ENCODE measurements at places on chromosomes 2 and 18.

GRCh38 chr2:46632349-46632748 lies 153.0 kb downstream of the TMEM247 start:
- DNase-seq = no peak

DNA sequence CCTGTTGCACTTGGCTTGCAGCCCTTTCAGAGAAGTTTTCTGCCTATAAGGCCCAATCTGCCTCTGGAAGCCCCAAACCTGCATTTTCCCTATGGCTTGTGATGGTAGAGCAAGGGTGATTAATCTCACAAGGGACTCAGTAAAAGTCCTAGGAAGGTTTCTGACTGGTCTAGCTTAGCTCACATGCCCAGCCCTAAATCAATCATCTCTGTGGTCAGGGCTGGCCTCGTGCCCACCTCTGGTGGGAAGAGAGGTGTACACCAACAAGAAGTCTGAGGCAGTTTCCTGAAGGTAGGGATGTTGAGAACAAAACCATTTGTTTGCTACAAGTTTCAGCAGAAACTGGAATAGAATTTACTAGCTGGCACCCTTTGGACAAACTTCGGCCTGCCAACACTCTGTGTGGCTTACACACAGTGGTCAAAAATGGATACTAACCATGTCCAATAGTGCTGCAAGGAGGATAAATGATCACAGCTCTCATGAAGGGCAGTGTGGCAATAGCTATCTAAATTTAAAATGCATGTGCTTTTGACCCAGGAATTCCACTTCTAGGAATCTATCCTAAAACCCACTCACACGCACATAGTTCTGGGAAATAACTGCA lies 96.4 kb downstream of the EN1 start:
- no peak for DNase-seq

- no peak for DNase-seq
Observed at GRCh38 chr2:24175631-24176187, 856 bp downstream of the FAM228A start.

- DNase-seq = peak; percentile 3
Observed at GRCh38 chr2:128320192-128320905, 1.7 kb upstream of the HS6ST1 start.
